Activated CD8-positive, alpha-beta memory T cell treated with anti-CD3 and anti-CD28 coated beads for 1 hour (primary cell): ENCODE measurements at places on chromosomes 5 and 9.

DNA sequence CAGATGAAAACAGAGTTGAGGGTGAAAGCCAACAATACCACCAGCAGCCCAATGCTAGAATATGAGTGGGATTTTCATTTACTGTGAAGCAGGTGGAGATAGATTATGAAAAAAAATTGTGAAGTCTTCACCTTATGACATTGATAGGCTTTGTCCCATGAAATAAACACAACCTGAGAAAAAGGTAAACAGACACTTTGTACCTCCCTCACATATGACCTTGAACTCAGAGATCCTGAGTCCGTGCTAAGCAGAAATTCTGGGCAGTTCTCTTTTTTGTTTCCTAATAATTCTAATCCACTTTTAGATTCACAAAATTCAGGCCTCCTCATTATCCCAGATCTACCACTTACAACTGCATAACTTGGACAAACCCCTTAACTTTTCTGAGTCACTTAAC, 127.3 kb upstream of the RORB start:
- DNase-seq, result no peak

DNA sequence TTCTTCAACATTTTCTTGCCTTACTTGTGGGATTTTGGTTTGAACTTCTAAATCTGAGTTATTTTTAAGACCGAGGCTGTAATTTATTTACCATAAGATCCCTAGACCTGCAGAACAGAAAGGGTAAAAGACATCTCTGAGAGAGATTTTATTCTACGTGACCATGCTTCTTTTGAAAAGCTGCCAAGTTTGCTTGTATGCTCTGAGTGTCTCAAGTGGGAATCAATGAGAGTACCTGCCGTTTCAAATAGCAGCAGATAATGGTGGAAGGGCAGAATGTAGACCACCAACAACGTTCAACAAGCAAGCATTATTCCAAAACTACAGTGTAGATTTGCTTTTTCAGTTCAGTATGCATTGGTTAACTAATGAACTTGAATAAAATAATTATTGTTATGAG, 108.6 kb upstream of the MINAR2 start:
- no peak for DNase-seq

DNA sequence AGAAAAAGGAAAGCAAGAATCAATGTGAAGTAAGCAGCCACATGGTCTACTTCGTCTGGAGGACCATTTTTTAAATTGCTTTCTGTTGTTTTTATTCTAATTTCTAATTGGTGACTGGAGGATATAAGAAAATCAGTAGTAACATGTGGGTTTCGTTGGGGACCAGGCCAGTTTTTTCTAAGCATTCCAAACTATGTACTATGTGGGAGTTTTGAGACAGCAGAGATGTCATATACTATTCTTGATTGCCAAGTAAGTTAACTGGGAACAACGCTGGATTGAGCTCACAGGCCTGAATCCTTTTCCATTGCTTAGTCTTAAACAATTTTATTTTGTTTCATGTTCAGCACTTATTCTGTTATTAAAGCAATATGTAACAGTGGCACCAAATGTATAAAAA, 225.7 kb downstream of the TMEM167A start:
- DNase-seq, result no peak

DNA sequence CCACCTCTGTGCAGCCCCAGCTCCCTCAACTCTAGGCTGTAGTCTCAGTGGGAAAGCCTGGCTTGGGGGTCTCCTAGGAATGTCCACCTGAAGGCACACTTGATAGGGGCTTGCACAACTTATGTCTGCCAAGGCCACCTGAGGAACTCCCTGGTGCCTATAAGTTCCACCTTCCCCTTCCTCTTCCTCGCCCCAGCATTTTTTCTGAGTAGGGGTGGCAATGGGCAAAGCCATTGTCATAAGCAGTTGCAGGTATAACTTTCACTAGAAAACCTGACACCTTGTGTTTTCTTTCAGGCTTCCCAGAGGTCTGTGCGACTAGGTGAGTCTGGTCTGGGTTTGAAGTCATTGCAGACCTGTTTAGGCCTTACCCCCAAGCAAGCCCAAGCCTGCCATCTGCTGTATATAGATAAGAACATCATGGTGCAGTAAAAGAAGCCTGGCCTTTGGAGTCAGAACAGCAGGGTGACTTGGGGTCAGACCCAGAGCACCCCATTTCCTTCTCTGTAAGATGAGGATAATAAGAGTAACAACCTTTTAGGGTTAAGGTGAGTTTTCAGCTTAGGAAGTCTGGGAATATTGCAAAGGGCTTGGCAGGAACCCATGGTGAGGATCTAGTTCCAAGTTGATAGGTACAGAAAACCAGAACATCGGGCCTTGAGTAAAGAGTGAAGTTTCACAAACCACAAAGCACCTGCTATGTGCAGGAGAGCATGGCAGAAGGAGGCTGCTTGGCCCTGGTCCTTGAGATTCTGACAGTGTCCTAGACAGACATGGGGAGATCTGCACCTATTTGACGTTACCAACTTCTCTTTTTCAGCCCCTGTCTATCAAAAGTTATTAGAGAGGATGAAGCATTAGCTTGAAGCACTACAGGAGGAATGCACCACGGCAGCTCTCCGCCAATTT, 33.8 kb downstream of the TGFBI start:
- DNase-seq, result no peak

- no peak for DNase-seq
Measured at GRCh38 chr5:107743373-107744000, 72.8 kb upstream of the EFNA5 start.

GRCh38 chr5:82425591-82425990, 147.4 kb upstream of the RPS23 start:
- DNase-seq, result no peak

DNA sequence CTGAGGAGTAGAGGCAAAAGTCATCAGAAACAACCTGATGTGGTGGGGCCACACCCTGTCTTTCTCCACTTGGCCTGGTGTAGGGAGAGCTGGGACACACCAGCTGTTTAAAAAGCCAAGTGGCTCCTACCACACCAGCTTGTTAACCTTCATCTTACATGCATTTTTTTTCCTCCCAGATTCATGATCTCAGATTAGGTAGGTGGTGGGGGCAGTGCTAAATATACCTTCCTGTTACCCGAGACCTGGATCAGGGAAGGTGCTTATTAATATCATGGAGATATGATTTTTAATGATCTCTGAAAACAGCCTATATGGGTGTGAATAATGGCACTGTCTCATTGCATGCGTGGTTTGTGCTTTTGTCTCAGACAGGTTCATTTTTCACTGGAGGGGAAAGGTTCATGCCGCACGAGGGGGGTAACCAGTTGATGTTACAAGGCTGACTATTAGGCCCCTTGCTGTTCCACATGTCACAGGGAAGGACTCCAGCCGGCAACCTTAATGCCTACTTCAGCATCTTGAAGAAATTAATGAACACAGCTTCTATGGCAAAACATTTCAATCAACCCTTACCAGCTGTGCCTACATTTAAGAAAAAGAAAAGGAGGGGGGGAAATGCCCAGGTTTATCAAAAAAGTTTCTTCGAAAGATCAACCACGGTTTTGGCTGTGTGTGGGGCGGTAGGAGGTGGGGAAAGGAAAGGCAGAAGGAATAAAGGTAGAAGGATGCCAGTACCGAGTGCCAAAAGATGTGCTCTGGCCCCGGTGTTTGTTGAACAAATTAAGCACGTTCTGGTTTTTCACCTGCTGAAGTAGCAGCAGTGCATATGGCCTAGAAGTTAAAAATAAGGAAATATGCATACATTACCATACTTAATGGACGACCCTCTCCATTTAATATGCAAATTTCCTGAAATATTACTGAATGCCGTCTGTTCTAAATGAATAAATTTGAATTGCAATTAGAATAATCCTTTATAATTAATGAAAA, 185.4 kb downstream of the EBF1 start:
- no peak for DNase-seq

GRCh38 chr5:180128671-180129261, 57.2 kb upstream of the RNF130 start:
- no peak for DNase-seq

DNA sequence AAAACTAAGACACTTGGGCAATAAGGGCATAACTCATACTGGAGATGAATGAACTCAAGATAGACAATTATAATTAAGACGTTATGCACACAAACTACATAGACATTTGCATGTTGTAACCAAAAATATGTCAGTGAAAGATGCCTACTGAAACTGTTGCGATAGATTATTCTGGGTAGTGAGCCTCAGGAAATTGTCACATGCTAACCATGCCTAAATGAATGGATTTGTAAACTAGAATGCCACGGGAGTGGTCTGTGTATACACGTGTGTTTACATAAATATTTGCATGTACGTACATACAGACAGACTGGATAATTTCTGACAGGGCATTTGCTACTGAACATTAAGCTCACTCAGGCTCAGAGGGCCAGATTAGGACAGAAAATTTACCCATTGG, 1.2 kb downstream of the NIPSNAP3B start:
- DNase-seq, result no peak

GRCh38 chr5:123752552-123753179, 240.7 kb downstream of the CSNK1G3 start:
- DNase-seq, result no peak

GRCh38 chr5:109519416-109519815, 109.6 kb upstream of the PJA2 start:
- DNase-seq, result no peak

DNA sequence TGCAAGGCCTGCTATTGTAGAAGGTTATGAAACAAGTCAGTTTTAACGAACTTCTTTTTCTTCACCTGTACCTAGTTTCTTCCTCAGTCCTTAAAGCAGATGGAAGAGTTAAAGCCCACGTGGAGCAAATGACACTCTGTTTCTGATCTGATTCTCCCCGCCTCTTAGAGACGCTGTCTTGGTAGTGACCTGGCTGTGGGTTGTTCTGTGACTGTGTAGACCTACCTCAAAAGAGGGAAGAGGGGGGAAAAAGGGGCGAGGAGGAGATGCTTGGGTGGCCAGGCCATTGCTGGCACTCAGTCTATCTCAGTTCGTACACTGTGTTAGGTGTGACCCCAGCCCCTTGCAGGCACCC, 610 bp downstream of the GFRA3 start:
- DNase-seq, result no peak

- DNase-seq, result no peak
Measured at GRCh38 chr5:151880324-151880723, 44.3 kb downstream of the GLRA1 start.

- no peak for DNase-seq
Measured at GRCh38 chr9:21096172-21096900, 18.6 kb upstream of the IFNB1 start.

GRCh38 chr5:37532976-37533740, 154.0 kb downstream of the WDR70 start:
- no peak for DNase-seq

- no peak for DNase-seq
Measured at GRCh38 chr5:5751498-5751897, 329.0 kb downstream of the ICE1 start.

- DNase-seq, result no peak
Measured at GRCh38 chr9:94110821-94111252, 26.6 kb downstream of the PTPDC1 start.

GRCh38 chr5:40405230-40405629, 274.5 kb upstream of the PTGER4 start:
- no peak for DNase-seq

DNA sequence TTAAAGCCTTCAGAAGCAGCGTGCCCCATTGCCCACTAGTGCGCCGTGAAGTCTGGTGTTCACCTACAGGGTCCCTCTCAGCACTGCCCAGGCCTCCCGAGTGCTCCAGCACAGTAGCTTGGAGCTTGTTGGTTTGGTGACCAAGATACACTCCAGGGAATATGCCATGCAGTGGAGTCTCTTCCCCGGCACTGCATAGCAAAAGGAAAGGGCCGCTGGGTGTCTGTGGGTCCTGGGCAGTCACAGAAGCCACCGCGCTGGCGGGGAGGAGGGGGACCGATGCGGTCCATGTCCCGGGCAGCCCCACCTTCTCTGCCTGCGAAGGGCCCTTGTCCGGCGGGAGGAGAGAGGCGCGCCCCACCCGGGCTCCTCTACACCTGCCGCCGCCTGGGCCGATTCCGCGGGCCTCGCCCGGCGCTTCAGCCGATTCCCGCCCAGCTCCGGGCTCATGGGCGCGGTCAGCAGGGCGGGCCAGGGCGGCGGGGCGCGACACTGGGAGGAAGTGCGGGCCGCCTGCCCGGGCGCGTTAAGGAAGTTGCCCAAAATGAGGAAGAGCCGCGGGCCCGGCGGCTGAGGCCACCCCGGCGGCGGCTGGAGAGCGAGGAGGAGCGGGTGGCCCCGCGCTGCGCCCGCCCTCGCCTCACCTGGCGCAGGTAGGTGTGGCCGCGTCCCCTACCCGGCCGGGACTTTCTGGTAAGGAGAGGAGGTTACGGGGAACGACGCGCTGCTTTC, at the start of gene SYK:
SYK (plus strand) TSS at position 579 of the 732 bp plus-strand sequence. CDS start 42,080 bp downstream, outside the sequence.
- DNase-seq, result no peak

DNA sequence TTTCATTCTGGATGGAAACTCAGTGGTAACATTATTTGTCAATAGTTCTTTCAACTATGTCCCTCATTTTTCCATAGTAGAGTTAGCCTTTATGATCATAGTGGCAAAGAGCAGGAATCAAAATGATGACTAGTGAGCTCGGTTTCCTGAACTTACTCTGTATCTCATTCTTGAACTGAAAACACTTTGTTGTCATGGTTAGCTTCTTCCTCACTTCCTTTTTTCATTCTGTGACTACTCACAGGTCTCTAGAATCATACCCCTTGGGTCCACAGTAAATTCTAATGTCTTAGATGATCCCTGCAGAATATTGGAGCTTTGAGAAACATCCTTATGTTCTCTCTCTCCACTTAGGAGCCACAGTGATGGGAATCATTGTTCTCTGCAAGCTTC, 29.4 kb upstream of the RECK start:
- no peak for DNase-seq

DNA sequence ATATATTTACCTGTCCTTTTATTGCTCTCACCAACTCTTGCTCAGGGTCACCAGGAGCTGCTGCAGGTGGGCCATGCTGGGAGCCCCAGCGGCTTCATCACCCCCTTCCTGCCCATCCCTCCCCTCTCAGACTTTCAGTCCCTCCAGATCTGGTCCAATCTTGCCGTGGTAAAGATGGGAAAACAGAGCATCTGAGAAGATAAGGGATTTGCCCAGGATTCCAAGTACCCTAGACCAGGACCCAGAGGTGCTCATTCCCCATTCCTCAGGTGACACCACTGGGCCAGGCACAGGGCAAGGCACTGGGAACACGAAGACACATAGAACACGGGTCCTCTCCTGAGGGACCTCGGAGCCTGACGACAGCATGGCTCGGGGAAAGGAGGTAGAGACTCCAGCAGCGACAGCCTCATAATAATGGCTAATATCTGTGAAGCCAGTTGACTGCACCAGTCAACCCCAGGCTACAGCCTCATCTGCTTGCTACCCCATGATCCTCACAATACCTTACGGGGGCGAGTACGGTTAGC, 18.0 kb downstream of the TMOD1 start:
- DNase-seq, result no peak

DNA sequence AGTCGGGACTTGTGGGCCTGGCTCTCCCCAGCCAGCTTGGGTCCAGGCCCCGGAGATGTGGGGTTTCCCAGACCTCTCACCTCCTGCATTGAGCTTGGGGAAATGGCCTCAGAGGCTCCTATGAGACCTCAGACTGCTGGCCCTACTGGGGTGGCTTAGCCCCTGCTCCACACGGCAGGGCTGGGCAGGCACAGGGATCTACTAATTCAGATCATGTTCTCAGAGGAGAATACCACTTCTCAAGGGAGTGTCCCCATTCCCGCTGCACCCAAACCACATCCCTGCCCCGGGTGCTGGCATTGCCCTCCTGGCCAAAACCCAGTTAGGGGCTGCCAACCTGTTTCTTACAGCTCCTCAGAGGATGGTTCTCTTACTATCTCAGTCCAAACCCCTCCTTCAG, 82.1 kb upstream of the LMX1B start:
- no peak for DNase-seq
